ENCODE measurements at places on chromosomes 12 and 14.

- DNase-seq: peak; percentile 52
Measured at GRCh38 chr14:105474483-105475268, at the start of gene CRIP2. Gene CRIP2 (plus strand): TSS chr14:105474821. CDS start chr14:105474863, 42 bp downstream.

- no peak for DNase-seq
Measured at GRCh38 chr14:91383439-91383838, 34.2 kb downstream of the CCDC88C start.

GRCh38 chr14:75223664-75224154, 47.3 kb upstream of the TMED10 start:
- DNase-seq: peak; percentile 31

DNA sequence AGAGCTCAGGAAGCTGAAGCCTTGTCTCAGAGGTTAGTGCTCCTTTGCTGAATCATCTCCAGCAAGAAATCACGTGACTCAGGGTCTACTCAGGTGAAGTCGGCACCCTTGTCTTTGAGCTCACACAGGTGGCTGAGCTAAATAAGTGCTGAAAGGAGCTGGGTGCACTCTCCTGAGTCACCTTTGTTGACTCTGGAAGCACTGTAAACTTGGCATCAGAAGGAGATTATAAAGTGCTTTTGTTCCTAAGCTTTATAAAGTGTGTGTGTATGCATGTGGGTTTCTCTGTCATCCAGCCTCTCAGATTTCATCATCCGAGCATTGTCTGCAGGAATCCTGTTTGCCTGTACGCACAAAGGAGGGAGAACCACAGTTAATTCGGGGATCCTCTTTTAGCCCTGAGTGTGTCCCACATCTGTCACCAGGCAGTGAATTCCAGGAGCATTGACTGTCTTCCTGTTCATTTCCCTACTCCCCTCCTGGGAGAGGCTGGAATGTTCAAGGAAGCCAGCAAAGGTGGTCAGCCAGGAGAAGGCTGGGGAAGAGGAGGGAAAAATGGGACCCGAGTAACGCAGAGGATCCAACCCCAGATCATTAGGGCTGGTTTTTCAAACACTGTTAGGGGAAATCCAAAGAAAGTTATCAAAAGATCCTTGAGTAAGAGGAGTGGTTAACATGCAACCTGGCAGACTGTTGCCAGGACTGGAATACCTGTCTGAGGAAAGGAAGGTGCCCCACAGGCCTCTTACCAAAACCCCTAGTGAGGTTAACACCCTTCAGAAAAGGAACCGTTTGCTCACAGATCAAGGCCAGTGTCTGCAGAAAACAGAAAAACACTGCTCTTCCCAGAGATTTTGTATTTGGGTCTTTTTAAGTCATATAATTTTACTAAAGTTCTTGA, 157.5 kb upstream of the HIF1A start:
- peak; percentile 69 for DNase-seq

GRCh38 chr14:25988536-25988935, 609.3 kb downstream of the NOVA1 start:
- DNase-seq: no peak

GRCh38 chr14:44372807-44373489, 134.1 kb downstream of the FSCB start:
- no peak for DNase-seq

DNA sequence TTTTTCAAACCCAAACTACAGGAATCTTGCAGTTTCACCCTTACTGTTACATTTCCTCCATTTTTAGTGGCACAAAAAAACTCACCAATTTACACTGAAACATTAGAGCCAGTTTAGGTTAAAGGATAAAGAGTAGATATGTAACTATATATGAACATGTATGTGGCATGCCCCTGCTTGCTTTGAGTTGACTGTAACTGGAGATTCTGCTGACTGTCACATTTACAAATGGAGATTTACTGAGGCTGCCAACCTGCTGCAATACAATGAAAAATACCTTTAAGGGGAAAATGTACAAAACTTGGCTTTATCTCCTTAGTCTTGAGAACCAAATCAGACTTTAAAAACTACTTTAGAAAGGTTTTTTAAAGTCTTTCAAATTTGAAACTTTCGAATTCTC, 28.3 kb downstream of the STON2 start:
- DNase-seq: no peak

DNA sequence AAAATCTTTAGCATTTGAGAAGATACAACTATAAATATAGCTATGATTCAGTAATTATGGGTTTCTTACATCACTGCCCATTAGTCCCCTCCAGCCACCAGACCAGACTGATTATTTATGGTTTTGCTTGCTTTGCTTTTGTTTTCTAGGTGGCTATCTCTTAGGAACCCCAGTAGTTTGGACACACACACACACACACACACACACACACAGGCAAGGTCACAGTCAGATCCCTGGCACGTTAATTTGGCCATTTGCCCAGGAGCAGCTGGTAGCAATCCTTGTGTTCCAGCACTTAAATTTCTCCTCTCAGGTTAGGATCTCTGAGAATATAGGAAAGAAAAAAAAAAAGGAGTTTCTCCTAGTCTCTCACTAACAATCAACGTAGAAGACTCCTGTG, 90.2 kb upstream of the RESF1 start:
- DNase-seq: no peak

DNA sequence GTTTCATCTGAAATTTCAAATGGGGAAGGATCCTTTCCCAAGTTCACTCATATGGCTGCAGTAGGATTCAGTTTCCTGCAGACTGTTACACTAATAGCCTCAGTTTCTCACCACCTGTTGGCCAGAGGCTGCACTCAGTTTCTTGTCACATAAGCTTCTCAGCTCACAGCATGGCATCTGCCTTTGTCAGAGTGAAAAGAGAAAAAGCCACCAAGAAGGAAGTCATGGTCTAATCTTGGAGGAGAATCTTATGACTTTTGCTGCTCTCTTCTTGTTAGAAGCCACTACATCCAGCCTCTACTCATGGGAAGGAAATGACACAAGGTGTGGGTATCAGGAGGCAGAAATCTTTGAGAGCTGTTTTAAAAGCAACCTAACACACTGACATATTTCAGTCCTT, 39.4 kb upstream of the BTG1 start:
- DNase-seq: peak; percentile 34

GRCh38 chr12:48978741-48979601, 849 bp downstream of the WNT1 start:
- DNase-seq: peak; percentile 30

- DNase-seq: no peak
Measured at GRCh38 chr14:64584190-64584589, 34.4 kb downstream of the PPP1R36 start.
